ENCODE measurements at places on chromosomes 1 and 21.

- DNase-seq = peak; percentile 72
Measured at GRCh38 chr1:43147625-43148327, 24.3 kb downstream of the EBNA1BP2 start.

GRCh38 chr21:18725653-18726052, 322.1 kb upstream of the TMPRSS15 start:
- DNase-seq = no peak

DNA sequence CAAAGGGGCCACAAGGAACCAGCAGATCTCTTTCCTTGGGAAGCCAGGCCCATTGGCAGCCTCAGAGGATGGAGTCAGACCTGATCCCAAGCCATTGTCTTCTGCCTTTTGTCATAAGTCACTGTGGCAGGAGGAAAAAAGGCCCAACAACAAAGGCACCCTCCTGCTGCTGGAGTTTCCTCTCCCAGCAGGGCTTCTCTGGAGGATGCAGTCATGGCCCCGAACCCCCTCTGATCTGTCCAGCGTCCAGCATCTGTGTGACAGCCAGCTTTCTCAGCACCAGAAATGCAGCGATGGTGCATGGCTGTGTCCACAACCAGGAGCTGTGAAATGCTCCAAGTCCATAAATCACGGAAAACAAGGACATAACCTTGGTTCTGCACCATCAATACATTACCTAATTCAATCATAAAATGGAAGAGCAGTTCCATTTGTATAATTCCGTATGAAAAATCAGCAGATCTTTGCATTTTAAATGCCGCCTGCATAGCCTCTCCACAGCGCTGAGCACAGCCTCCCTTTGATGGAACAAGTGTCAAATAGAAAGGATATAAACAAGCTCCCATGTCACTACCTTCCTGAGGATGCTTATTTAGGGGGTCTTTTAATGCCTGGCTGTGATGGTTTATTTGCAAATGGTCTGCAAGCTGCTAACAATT, 30.6 kb downstream of the AJAP1 start:
- DNase-seq = no peak

GRCh38 chr1:53295726-53296116, 32.1 kb downstream of the LRP8 start:
- DNase-seq = peak; percentile 67

DNA sequence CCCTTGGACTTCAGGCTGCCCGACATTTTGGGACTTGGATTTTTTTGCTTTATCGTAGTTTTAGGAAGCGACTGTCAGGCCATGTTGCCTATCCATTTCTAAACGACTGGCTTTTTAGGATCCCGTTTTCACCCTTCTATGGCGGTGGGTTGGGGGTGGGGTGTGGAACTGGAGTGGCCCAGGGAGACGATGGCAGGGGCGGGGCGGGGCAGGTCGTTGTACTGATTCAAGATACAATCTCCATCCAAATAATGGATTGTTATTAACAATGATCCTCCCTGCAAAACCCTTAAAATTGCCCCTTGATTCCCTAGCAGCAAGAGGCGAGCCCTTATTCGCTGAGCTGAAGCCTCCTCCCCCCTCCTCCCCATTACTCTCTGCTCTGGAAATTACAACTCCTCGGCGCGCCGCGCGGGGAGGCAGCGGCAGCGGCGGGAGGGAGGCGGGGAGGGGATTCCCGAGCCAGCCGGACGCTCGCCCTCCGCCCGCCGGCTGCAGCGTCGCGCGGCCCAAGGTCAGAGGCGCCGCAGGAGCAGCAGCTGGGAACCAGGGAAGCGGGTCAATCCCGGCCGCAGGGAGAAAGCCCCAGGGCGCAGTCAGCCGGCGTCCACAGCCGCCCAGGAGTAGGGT, at the start of gene TRIM67:
Gene TRIM67, plus strand, starts transcription at position 392 of the 630 bp plus-strand sequence. CDS start 912 bp downstream, outside the sequence.
- DNase-seq = no peak

DNA sequence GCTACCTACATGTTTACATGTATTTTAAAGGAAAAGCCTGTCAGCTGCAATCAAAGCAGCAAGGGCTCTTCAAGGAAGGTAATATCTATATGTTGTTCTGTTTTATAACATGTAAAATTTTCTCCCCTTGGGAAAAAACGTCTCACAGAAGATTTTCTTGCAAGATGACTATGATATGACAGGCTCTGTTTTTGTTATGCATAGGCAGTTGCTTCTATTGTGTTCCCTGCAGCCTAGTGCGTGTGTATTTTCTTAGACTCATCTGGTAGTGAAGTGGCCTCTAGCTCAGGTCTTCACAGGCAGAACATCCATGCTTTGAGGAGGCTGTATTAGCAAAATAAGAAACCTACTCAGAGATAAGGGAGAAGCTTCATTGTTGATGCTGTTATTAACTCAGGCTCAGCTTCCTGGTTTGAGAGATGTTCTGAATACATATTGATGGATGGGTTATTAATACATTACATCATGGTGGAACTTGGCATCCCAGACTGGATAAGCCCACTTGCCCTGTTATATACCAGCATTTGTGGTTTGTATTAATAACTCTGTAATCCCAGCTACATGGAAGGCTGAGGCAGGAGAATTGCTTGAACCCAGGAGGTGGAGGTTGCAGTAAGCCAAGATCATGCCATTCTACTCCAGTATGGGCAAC, 35.8 kb downstream of the LAMC1 start:
- no peak for DNase-seq

- peak; percentile 94 for DNase-seq
Measured at GRCh38 chr1:1013105-1013921, at the start of gene ISG15. ISG15 (plus strand) TSS chr1:1013497; CDS start chr1:1013574, 77 bp downstream.

GRCh38 chr1:208145167-208145566, 99.0 kb downstream of the PLXNA2 start:
- no peak for DNase-seq

DNA sequence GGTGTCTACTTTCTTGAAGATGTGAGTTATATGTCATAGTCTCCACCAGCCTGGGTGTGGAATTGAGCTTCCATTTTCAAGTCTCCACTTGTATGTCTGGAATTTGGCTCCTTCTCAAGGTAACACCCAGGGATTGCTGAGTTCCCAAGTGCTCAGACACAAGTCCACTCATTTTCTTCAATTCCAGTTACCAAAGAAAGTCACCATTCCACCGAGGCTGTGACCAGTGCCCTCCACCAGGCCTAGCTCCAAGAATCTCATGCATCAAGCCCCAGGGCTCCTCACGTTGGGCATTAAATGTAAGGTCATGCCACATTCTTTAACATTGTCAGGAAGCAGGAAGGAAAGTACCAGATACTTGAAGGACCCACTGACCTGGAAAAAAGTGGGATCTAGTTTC, 2.4 kb upstream of the RAB4A start:
- DNase-seq = no peak

- no peak for DNase-seq
Measured at GRCh38 chr1:232472485-232473041, 157.4 kb downstream of the SIPA1L2 start.

Measured in colonic mucosa (tissue), 4 donors.